Islet precursor cell (in vitro differentiated cells): ENCODE measurements at places on chromosomes 16 and 17.

DNA sequence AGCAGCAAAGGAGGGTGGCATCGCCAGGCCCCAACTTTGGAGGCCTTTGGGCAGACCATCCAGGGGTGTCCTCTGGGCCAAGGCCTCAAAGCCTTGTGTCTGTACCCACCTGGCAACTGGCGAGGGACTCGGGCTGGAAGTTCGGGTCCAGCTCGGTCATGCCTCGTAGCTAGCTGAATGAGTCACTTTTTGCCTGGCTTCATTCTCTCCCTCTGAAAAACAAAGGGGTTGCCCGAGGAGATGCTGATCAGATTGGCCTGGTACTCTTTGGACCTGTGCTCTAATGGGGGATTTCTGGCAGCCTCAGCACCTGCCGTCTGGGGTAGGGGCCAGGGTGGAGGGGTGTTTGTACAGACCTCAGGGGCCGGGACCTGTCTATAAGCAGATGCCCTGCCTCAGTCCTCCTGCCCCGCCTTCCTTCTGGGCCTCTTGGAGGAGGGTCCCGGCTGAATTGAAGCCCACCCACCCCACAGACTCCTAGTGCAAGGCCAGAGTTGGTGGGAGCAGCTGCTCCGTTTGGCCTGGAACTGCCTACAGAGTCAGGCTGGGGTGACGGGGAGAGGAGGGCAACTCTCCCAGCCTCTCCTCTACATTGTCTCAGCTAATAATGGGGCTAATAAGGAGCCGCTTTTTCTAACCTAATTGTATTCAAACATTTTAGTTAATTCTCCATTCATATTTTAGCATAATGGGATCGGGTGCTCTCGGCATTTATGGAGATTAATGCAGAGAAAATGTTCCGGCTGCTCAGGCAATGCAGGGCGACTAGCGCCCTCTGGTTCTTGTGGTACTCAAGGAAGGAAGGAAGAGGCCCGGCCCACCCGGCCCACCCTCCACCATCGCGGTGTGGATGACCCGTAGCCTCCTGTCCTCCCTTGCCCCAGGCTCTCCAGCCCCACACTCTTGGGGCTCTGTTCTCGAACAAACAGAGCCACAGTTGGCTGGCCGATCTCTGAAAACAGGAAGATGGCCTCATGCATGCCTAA lies 21.4 kb upstream of the ABCC3 start:
- DNase-seq, result no peak

- no peak for DNase-seq
These were observed 1.2 kb downstream of the SEPHS2 start for GRCh38 chr16:30444231-30445148.

GRCh38 chr16:66116163-66117002 lies 250.1 kb upstream of the CDH5 start:
- no peak for DNase-seq

DNA sequence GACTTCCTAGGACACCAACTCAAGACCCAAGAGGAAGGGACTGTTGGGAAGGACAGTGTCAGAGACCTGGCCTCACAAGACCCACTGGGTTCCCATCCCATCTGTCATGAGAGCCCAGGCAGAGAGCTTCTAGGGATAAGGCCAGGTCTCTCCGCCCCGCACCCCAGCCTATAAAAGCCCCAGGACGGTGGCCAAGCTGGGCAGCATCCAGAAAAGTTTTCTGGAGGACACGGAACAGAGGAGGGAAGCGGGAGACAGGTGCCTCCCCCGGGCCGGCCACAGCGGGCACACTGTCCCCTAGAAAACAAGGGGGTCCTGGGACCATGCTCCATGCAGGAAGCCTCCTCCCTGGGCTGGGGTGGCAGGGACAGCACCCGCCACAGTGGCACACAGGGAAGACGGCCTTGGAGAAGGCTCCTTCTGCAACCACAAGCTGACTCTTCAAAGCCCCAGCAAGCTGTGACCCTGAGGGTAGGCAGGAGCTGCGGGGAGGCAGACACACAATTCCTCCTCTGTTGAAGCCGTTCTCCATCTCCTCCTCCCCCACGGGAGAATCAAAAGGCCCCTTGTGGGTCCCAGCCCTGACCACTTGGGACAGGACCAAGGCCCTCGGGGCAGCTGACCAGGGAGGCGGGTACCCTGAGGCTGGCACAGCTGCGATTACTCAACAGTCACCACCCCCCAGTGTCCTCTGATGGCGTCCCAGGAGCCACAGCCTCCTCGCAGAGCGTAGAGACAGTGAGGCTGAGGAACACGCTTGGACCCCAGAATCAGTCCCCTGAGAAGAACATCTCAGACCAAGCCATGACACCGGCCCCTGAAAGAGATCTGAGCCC lies 26.1 kb downstream of the TRPV3 start:
- DNase-seq, result no peak

DNA sequence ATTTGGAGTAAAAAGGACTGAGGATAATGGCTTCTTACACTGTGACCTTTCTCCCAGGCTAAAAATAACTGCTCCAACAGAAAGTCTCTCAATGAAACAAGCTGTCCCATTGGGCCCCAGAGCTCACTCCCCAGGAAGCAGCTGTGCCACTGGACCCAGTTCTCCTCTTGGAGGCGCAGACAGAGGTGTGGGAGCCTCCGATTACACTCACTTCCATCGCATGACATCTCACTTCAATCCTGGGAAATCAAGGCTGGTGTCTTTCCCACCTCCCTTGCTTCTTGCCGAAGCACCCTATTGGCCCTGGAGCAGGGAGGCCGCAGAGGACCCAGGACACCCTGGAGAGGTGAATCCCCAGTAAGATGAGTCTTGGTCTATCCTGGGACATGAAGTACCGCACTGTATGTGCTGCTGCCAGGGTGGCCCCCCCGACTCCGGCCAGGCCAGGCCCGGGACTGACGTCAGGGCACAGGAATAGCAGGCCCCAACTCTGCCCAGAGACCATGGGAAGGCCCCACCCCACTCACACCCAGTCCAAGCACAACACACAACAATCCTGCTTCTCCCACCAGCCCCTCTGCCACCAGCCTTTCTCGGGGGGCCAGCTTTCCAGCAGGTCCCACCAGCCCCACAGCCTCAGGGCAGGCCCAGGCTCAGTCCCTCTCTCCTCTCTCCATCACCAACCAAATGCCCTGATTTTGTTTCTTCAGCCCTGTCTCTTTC lies 29.5 kb downstream of the SRL start:
- DNase-seq, result no peak

DNA sequence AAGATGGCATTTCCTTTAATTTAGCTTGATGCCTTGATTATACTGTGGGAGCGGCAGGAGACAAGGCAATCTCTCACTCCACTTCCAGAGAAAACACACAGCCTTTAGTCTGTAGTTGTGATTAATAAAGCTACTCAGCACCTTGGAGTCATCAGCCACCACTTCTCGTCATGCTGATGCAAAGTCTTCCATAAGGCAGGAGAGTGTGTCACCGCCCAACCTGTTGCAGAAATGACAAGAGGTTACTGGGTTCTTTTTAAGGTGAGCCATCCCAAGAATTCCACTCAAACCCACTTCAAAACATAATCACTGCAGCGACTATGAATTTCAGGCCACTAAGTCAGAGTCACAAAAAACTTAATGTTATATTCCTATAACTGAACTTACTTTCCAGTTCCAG lies 223.9 kb upstream of the TOX3 start:
- no peak for DNase-seq

- DNase-seq, result peak; percentile 82
These were observed 16.5 kb upstream of the PRM1 start for GRCh38 chr16:11297492-11298142.

DNA sequence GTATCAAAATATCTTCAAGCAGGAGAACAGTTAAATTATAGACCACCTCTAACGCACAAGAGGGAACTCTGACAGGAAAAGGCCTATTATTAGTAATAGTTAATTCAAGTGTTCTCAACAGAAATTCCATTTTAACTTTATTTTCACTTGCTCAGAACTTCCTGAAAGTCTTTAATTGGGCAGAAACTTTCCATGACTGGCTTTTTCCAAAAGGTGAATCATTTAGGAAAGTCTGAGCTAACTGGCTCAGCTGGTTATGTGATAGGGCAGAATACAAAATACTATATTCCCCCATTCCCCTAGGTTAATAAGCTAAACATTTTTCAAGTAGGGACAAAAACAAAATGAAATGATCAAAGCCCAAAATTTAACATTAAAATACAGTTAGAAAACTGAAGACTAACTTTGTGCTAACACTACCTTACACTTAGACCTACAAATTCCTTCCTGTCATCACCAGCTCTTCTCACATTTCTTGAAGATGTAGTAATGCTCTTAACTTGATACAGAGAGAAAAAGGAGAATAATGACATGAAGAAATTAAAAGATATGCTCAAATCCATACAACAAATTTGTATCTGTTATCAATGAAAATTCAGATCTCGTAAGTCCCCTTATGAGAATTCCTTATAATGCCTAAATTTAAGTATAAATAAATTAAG lies 31.0 kb downstream of the CFDP1 start:
- no peak for DNase-seq

DNA sequence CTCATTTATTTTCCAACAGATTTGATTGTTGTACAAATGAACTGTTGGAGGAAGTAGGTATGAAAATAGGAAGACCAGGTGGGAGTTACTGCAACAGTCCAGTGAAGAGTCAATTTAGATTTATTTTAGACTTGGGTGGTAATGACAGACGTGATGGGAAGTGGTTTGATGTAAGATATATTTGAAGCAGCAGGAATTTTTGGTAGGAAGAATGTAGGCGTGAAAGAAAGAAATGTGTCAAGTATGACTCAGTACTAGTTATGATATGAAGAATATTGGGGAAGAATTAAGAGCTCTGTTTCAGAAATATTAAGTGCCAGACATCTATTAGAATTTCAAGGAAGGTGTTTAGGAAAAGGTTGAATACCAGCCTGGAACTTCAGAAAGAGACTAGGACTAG lies 247.9 kb upstream of the AXIN2 start:
- no peak for DNase-seq

- DNase-seq, result no peak
These were observed 13.0 kb downstream of the ACTG1 start for GRCh38 chr17:81499601-81499970.

- DNase-seq, result peak; percentile 38
These were observed 111.4 kb downstream of the PRKCA start for GRCh38 chr17:66413559-66414520.

DNA sequence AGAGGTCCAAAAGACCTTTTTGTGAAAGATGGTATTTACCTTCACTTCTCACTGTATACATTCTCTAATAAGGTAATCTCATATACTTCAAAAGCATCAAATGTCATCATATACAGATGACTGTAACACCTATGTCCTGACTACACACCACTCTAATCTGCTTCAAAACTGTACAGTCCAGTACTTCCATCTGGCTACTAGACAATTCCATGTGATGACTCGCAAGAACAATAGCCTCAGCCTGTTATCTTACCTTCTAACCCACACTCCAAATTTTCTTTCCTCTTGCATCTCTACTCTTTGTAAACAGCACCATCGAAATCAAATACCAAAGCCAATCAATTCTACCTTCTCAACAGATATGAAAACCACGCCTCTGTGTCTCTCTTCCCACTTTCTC lies 24.1 kb downstream of the MYO1D start:
- DNase-seq, result no peak

- DNase-seq, result no peak
These were observed 87.7 kb downstream of the CDYL2 start for GRCh38 chr16:80716564-80717139.

DNA sequence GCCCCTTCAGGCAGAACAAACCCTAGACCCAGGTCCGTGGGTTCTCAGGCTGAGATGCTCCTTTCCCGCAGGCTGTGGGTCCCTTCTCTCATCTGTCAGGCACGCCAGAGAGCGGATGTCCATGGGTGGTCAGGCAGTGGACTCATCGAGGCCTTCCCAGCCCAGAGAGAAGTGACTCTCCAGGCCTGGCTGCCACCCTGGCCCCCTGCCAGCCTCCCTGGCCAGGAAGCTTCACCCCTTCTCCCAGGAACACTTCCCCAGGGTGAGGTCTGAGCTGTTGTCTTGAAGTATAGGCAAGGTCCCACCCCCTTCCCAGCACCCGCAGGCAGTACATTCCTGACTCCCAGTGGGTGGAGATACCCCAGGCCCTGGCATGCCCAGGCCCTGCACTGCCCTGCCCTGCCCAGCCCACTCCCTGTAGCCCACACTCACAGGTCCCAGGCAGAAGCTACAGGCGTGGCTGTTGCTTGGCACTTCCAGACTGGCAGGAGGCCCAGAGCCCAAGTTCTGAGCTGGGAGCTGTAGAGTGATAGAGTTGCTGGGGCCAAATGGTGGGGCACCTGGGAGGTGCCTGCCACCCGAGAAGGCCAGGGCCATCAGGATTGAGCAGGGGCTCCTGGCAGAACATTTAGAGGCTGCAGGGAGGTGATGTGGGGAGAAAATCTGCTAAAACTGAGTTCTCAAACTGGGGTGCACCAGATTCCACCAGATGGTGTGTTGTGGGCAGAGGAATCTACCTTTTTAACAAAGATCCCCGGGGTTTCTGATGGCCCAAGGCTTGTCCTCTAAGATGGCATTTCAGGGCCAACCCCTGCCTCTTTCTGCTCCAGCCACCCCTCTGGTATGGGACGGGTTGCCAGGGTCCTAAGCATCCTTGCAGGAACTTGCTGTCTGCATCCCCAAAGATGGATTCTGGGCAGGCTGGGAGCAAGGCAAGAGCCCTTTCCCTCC lies 6.7 kb downstream of the ITGA3 start:
- DNase-seq, result peak; percentile 74
